ENCODE measurements at places on chromosomes 6 and 20.
A peak's percentile ranks its signal among the peaks of the same experiment; 100 is the strongest.

DNA sequence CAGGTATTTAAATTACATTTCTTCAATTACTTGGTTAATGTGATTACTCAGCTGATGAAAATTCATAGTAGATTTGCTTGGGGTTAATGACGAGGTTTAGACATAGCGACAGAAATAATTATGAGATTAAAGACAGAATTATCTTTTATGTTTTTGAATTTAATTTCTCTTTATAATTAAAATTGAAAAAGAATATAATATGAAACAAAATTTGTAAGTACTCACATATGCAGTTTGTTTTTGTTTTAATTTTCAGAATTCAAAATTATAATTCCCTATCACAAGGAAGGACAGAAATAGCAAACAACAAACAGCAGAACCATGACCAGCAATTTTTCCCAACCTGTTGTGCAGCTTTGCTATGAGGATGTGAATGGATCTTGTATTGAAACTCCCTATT lies at the start of gene TAAR8:
Gene TAAR8, plus strand, starts transcription at position 301 of the 400 bp plus-strand sequence. Its CDS starts 21 bp downstream, at position 322.
- DNase-seq, result no peak

- no peak for DNase-seq
These were observed 28.7 kb downstream of the KCNK5 start for GRCh38 chr6:39200498-39201020.

- peak; percentile 58 for DNase-seq
These were observed 16.7 kb downstream of the DYNLT1 start for GRCh38 chr6:158627940-158628211.

DNA sequence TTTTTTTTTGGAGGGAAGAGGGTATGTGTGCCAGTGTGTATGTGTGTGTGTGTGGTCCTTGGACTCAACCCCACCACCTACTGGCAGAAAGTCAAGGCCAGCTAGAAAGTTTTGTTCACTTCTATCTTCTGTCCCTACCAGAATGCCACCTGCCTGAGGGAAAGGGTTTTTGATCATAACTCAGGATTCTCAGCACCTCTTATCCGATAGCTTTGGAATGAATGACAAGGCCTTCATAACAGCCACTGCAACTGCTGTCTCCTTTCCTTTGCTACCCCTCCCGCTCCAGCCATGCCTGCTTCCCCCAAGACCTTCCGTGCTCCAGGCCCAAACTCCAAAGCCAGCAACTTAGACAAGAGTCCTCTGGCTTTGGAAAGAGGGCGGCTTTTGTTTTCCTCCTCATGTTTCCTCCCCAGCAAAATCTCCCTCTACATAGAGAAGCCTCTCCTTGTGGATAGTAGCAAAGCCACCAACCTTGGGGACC lies 18.7 kb downstream of the BTN3A1 start:
- no peak for DNase-seq

DNA sequence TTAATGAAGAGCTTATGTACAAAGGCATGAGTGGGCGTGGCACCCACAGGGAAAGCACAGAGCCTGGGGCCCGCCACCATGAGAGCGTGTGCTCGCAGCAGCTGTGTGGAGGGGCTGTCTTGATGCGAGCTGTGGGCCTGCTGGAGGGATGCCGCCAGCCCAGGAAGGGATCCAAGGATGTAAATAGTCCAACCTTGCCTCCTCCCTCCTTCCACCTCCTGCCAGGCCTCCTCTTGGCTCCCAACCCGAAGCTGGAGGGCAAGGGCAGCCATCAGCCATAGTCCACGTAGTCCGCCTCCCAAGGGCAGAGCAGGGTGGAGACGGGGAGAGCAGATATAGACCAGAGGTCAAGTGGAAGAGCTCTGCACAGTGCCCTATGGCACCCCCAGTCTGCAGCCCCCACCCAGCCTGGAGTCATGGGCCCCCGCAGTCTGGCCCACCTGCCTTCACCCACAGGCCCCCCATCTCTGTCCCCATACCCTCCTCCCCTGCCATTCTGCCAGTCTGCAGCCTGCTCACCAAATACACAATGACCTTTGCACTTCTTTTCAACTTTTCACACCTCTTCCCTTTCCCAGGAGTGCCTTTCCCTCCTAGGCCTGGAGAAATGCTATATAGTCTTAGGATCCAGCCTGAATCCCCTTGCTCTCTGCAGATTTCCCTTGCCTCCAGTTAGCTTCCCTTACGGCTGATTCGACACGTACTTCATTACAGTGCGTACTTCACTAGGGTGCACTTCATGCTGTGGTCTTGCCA lies 77.1 kb downstream of the SHLD1 start:
- DNase-seq, result no peak

- no peak for DNase-seq
These were observed 8.7 kb downstream of the UBR2 start for GRCh38 chr6:42572523-42572922.

GRCh38 chr20:46206992-46207549 lies 89.0 kb downstream of the CD40 start:
- DNase-seq, result no peak

DNA sequence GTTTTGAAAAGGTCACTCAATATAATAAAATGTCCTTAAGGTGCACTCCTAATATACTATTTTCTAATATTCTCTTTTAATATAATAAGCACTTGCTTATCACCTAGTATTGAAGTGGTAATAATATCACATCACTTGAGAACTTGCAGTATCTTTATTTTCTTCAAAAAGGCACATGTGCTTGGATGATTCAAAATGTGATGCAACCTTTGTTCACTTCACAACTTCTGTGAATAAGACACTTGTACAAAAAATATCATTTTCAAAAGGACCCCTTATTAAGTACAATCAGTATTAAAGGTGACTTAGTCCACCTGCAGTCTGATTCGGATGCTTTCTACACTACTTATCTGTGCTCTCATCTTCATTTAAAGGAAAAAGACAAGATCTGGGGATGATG lies 3.4 kb downstream of the PRELID3B start:
- DNase-seq, result no peak

- no peak for DNase-seq
These were observed at the start of gene LINC00237 for GRCh38 chr20:21106171-21107017. Gene LINC00237, minus strand, starts transcription at chr20:21106358.

DNA sequence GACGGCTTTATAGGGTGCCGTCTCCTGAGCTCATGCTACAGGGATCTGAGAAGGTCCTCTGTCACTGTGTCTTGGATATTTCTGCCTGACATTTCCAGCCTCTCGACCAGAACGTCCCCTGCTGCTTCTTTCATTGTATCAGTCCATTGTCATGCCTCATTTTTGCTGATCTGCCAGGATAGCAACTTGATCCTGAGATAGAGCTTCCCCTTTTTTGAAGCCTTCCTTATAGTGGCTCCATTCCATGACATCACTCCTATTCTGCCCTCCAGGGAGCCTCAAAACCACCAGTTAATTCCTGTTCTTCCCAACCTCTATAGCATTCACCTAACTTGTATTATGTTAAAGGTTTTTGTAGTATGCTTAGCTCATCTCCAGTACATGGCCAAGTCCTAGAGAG lies 431.8 kb upstream of the NOX3 start:
- DNase-seq, result no peak

- no peak for DNase-seq
These were observed 32.3 kb downstream of the ELOVL2 start for GRCh38 chr6:11011787-11012234.

All from glutamatergic neuron (in vitro differentiated cells).